NCI-H1048 (cell line): ENCODE measurements at places on chromosomes 1 and 21.

GRCh38 chr1:88210103-88210787 lies 473.8 kb upstream of the PKN2 start:
- DNase-seq, result no peak

DNA sequence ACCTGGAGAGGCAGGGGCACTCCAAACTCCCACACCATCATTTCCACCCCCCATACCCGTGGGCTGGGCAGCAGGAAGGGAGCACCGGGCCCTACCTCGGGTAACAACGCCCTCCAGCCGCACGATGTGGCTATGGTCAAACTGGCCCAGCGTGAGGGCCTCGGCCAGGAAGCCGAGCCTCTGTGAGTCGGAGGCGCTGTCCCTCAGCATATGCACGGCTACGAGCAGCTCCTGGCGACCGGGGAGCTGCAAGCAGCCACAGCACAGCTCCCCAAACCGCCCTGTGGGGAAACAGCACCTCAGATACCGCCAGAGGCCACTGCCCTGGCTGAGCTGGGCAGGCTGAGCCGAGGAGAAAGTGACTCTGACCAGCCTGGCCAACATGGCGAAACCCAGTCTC lies 29.2 kb downstream of the CDCA8 start:
- no peak for DNase-seq

DNA sequence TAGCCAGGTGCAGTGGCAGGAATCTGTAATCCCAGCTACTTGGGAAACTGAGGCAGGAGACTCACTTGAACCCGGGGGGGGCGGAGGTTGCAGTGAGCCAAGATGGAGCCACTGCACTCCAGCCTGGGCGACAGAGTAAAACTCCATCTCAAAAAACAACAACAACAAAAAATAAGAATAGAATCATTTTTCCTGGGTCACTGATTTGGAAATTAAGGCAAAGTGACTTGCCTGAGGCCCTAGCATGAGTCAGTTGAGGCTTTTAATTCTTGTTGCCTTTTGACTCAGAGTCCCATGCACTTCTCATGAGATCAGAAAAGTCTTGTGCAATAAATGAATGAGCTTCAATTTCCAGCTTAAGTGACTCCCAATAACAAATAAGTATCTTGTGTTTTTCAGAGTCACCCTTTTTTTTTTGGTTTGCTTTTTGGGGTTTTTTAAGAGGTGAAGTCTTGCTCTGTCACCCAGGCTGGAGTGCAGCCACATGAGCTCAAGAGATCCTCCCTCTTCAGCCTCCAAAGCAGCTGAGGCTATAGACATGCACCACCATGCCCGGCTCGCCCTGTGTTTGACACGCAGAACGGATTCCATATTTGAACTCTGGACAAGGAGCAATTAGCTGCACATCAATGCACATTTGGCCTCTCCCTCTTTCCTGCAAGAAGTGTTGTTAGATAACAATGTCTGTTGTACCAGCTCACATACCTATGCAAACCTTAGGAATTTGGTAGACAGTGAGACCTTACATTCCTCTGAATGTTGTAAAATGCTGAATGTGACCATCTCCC lies 3.4 kb upstream of the PLEKHM2 start:
- no peak for DNase-seq

GRCh38 chr1:85894651-85895050 lies 186.4 kb upstream of the ZNHIT6 start:
- no peak for DNase-seq

DNA sequence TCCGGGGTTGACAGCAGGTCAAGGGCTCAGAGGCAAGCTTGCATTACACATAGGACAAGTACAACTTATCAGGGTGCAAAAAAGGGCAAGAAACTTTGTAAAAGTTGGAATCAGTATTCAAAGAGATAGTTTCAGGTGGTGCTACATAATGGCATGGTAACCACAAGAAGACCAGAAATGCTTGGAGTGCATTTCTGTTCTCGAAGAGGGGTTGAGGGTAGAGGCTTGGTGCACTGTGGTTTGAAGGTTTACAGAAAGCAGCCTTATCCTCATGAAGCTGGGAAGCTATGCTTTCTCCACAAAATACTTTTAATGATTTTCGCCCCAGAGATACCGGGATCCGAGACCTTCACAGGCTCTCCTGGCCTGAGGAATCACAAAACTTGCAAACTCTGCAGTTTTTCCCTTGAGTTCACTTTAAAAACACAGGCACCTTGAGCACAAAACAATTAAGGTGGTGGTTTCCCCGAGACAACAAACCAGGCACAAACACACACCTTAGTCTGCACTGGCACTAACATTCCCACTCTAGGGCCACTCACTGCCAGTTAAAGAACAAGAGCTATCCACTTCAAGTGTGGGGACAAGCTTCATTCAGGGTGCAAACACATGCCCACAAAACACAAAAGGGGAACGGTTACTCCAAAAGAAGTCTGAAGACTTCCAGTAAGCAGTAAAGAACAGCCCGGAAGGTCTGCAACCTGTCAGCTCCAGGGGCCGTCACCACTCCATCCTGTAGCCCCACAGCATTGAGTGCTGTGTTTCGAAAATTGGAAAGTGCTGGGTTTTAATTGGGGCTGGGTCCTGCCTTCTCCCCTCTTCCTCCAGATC lies 29.8 kb upstream of the NFIA start:
- DNase-seq, result no peak

GRCh38 chr1:68211761-68212380 lies 20.5 kb downstream of the WLS start:
- DNase-seq, result no peak

DNA sequence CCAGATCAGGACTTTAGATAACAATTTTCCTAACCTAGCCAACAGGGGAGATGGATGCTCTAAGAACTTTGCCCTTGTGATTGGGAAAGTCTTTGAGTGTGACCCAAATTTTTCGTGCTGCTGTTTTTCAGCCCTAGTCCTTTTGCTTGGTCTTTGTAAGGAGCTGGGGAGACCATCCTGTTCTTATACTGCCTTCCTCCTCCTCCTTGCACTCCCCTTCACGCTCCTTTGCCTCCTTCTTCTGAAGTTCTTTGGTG lies 5.7 kb downstream of the KCNQ4 start:
- DNase-seq, result no peak

GRCh38 chr1:218284377-218284916 lies 646 bp upstream of the RRP15 start:
- no peak for DNase-seq

DNA sequence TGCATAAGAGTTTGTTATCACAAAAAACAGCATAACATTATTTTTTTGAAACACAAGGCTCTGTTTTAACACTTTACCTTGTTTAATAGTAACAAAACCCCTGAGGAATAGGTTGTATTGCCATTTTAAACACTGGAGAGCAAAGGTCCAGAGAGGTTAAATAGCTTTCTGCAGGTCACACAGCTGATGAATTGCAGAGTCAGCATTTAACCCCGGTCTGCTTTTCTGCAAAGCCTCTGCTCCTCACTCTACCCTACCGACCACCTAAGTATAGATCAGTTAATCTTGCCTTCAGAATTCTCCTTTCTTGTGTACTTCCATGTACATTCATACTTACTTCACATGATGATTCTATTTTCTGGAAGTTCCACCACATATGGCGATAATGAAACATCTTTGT lies 42.0 kb downstream of the KCNJ15 start:
- no peak for DNase-seq

DNA sequence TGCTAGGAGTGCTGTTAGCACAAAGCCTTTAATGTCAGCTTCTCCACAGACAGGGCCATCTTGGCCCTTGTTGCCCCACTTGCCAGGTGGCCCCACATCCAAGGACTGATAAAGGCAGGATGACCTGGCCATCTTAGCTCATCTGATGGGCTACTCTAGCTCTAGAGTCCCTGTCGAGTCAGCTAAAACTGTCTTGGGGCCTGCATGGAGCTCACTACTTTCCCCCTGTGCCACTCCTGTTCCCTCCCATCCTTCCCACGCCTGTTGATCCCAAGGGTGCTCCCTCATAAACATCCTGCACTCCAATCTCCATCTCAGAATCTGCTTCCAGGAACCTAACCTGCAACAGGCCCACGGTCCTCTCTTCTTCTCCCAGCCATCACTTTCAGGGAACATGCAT lies 652 bp upstream of the GPX7 start:
- DNase-seq, result no peak

DNA sequence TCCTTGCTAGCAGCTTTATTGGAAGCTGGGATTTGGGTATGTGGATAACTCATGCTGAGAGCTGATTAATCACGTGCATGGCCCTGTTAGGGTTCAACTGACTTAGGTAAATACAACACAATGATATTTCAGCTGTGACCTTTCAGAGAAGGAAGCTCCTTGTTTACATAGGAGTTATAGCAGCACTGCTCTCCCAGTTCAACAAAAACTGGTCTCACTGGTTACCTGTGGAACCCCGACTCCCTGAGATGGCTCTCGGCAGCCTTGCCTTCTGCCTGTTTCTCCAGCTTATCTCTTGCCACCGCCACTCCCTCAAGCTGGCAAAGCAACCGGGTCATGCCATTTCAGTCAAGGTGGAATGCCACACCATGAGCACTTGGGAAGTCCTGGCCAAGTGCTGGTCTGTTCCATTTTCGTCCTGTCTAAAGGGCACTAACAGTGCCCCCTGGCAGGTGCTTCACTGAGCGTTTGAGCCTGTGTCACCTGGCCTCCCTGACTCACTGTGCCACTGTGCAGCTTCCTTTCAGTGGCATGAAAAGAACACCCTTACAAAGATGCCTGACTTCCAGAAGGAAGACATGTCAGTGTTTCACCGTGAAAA lies 31.6 kb downstream of the DOP1B start:
- no peak for DNase-seq

DNA sequence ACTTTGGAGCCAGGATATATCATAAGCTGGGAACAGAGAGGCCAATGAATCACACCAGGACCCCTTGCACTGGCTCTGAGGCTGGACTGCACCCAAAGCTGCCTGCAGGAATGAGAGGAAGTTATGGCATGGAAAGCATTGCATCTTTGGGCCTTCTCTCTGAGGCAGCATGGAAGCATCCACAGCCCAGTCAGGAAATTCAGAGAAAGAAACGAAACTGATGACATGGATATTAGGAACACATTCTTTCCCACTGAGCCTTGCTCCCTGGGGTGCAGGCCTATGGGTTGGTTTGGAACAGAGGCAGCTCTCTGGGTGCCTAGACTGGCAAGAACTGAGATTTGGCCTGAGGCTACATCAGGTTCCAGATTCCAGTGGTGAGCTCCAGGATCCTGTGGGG lies 98.6 kb downstream of the NGF start:
- DNase-seq, result no peak

DNA sequence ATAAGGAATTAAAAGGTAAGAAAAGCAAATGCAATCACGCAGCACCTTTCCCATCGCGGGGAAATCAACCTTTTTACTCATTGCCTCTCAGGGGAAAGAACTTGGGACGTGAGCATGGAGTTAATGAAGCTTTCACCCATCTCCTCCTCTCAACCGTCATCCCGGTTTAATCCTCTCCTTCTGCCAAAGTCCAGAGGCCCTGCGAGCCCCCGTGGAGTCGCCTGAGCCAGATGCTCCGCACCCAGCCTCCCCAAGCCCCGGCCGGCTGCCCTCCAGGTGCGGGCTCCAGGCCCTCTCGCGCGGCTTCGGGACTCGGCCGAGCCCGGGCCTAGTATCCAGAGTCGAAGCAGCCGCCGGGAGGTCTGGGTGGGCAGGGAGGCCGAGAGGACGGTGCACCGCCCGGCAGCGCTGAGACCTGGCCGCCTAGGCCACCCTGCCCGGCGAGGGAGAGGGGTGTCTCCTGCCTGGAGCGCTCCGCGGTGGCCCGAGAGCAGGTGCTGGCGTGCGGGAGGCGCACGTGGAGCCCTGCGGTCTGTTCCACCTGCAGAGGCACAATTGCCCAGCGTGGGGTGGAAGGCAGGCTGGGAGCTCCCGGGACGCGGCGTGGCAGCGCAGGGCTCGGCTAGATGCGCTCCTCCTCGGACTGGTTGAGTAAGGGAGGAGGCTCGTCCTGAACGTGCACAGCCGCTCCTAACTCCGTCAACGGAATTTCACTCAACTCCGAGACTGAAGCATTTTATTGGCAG lies 218.5 kb downstream of the SDCCAG8 start:
- no peak for DNase-seq

- DNase-seq, result no peak
These were observed 21.8 kb upstream of the APOBEC4 start for GRCh38 chr1:183674886-183675285.

DNA sequence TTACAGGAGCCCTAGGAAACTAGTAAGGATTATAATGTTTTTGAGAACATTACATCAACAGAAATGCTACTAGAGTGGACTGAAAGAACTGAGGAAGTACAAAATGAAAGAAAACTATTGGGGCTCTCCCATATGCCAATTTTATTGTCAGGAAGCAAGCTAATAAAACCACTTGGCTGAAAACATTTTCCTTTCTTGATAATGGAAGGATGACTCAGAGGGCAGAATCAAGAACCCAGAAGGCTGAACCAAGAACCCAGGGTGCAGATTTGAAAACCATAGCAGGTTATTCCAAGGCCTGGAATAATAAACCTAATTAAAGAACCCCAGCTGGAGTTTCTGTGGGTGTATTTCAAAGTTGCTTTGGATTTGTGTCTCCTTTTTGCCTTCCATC lies 70.7 kb downstream of the RPE65 start:
- no peak for DNase-seq

DNA sequence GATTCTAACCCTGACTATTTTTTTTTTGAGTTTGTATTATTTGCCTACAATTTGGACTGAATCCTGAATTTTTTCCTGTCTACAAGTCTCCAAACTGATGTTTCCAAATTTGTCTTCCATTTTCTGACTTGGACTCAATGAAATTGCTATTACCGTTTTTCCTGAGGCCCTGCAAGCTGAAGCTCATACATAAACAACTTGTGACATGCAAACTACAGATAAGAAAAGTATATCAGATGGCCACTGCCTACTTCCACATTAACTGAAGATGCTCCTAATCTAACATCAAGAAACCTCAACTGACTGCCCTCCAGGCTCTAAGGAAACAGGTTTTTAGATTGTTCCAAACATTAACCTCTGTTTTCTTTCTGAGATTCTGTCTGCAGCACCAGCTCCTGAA lies 51.1 kb upstream of the KLHDC7A start:
- no peak for DNase-seq

DNA sequence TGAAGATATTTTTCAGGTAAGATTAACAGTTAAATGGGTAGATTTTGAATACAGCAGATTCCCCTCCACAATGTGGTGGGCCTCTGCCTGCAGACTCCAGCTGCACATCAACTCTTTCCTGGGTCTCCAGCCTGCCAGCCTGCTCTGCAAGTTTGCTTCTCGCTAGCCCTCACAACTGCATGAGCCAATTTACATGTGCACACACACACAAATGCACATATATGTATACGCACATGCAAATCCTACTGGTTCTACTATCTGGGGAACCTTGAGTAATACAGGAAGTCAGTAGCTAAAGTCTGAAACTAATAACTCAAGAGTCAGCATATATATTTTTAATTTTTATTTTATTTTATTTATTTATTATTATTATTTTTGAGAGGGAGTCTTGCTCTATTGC lies 34.8 kb upstream of the QSOX1 start:
- no peak for DNase-seq

GRCh38 chr1:75092141-75092540 lies 42.0 kb upstream of the LHX8 start:
- DNase-seq, result no peak
